ENCODE measurements at places on chromosomes 6 and 20.

GRCh38 chr6:16731478-16732051 is 29.7 kb downstream of the ATXN1 start:
- no peak for DNase-seq

DNA sequence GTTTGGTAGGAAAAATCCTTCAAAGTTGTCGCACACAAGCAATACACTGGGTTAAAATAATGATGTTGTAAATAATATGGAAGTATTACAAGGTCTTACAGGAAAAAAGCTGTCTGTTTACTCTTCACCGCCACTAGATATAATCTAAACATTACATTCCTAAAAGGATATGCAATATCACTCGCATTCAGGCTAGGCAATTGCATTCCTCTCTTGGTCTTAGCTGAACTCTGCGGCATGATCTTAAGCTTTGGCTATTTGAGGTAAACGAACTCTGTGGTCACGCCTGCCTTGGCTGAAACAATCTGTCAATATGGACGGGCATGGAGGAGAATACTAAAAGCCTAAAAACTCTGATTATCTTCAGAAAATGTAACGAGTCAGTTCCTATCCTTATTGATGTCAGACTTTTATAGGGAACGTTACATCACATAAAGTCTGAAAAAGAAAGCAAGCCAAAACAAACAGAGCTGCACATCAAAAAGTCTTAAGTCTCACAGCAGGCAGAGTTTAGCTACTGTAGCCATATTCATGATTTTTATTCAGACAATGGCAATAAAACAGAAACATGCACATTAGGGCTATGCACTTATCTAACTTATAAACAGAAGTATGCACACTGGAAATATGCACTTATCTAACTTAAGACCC is 30.8 kb upstream of the FILIP1 start:
- DNase-seq, result no peak

DNA sequence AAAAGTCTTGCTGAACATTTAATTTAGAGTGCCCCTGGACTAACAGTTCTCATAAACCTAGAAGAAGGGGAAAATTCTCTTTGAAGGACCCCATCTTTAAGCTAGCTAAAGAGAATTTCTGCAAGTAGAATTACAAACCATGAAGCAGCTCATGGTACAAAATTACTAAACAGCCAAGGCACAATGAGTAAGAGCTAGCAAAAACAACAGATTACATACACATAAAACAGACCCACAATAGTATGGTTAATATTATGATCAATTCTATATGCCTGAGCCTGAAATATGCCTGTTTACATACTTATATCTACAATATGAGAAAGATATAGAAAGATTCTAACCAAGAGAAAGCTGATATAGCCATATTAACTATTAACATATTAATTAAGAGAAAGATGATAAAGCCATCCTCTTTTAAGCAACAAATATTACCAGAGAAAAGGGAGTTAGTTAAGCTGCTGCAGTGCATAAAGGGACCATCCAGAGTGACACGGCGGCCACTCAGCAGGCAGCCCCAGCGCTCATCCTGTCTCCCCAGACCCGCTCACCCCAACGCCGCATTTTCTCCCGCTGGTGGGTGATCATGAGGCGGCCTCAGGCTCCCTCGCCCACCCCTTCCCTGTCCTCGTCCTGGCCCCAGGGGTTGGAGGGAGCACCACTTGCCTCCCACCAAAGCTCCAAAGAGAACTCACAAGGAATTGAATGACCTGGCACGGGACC is 98.4 kb upstream of the CARMIL1 start:
- DNase-seq, result no peak

DNA sequence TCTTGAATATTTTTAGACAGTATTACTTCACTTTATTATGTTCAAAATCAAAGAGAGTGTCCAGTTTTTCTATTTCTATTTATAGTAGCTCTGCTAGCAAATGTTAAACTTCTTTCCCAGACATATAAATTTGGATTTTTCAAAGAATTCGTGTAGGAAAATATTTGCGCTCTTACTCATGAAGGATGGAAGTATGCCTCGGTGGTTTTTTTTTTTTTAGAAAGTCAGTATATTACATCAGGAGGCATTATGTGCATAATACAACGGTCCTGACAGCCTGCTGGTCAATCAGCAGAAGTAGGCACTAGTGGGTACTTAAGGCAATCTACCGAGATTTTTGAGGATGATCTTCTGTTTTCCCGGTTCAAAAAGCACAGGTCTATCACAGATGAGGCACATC is 249.3 kb downstream of the TBX18 start:
- no peak for DNase-seq

DNA sequence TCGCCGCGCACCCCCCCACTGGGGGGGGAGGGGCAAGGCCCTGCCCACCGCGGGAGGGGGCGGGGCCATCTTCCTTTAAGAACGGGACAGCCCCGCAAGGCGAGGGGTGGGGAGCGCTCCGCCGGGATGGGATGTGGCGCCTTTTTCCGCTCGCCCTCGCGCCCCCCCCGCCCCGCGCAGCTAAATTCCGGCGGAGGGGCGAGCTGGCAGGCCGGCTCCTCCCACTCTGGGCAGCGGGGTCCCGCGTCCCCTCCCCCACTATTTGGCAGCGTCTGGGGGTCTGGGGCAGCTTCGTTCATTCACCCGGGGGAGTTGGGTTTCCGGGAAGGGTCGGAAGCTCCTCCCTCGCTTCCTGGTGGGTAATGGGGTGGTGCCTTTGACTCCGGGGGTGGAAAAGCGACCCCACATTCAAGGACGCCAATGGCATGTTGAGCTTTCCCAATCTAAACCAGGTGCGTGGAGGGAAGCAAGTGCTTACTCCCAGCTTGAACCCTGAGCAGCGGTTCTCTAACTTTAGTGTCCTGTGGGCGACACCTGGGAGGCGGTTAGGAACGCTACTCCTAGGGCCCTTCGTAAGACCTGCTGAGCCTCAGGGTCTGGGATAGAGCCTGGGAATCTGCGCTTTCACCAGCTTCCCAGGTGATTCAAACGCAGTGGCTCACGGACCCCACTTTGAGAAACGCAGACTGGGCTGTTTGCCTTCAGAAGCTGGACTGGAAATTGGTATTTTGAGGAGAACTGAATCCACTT is 927 bp downstream of the ASXL1 start:
- peak; percentile 70 for DNase-seq

- DNase-seq, result no peak
These were observed 8.8 kb downstream of the FOXC1 start for GRCh38 chr6:1618311-1619097.

- DNase-seq, result no peak
These were observed 1.3 kb upstream of the NKAIN2 start for GRCh38 chr6:123802351-123802696.

DNA sequence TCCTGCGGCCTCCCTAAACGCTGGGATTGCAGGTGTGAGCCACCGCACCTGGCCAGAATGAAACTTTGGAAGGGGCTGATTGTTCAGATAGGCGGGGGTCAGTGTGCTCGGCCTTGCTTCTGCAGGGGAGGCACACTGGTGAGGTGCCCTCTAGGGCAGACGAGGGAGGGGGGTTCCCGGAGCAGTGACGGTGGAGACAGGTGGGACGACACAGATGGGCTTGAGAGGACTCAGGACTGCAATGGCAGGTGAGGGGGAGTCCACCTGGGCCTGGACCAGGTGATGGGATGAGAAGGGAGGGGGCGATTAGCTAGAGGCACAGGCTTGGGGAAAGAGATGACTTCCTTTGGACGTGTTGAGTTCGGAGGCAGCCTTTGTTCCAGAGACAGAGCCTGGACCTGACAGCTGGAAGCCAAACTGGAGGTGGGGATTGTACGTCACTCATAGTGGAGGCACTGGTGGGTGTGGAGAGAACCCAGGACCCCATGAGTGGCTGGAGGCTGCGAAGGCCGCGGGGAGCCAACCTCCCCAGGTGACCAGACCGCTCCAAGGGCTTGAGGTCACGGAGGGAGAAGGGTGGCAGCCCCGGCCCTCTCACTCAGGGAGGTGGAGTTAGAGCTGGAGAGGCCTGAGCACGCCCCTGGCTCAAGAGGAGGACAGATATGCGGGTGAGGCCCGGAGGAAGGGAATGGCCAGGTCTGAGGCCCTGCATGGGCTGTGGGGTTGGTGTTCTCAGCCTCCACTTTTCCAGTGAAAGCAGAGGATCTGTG is 10.5 kb upstream of the MAP1LC3A start:
- DNase-seq, result no peak
